ENCODE measurements at places on chromosomes 7 and 10.

- DNase-seq: no peak
Measured at GRCh38 chr7:39681887-39682441, 58.6 kb downstream of the RALA start.

- DNase-seq: no peak
Measured at GRCh38 chr7:93981480-93981874, 22.7 kb downstream of the BET1 start.

- DNase-seq: no peak
Measured at GRCh38 chr10:60613434-60613833, 164.8 kb upstream of the CDK1 start.

- DNase-seq: no peak
Measured at GRCh38 chr7:45148653-45148973, 9.0 kb upstream of the RAMP3 start.

GRCh38 chr10:43249151-43249961 is 17.5 kb downstream of the RASGEF1A start:
- DNase-seq: peak; percentile 37

- DNase-seq: no peak
Measured at GRCh38 chr7:74242122-74242443, 12.1 kb downstream of the RFC2 start.

DNA sequence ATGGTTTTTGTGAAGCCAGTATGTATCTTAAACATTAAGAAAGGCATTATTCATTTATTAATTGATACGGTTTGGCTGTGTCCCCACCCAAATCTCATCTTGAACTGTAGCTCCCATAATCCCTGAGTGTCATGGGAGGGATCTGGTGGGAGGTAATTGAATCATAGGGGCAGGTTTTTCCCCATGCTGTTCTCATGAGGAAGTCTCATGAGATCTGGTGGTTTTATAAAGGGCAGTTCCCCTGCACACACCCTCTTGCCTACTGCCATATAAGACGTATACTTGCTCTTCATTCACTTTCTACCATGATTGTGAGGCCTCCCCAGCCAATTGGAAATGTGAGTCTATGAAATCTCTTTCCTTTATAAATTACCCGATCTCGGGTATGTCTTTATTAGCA is 28.1 kb downstream of the OTUD1 start:
- DNase-seq: no peak

DNA sequence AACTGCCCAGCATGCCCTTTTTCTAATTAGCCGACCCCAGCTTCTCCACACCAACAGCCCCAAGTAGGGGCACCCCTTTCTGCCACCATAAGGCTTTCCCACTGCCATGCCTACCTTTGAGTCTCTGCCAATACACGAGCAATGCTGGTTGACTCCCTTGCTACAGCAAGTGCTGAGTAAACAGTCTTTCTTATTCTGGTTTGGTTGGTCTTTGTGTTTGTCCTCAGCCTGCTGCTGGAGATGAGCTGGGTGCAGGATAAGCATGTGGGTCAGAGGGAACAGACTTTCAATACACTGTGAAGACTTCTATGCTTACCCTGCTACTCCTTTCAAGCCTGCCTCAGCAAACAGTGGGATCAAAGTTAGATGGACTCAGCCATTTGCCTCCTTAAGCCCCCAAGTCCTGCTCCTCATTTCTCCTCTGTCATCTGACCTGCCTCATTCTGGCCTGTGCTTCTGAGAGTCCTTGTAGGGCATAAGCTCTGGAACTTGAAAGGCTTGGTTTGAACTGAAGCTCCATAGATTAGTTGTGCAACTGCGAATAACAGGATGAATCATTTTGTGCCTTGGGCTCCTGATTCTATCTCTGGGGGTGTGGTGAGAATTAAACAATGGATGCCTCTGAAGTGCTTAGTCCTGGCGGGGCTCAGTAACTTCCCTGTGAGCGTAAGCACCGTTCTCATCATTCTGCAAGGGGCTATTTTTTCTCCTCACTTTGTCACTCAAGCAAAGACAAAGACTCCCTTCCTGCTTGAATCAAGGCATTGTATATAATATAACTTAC is 533.8 kb upstream of the DPP6 start:
- DNase-seq: no peak

DNA sequence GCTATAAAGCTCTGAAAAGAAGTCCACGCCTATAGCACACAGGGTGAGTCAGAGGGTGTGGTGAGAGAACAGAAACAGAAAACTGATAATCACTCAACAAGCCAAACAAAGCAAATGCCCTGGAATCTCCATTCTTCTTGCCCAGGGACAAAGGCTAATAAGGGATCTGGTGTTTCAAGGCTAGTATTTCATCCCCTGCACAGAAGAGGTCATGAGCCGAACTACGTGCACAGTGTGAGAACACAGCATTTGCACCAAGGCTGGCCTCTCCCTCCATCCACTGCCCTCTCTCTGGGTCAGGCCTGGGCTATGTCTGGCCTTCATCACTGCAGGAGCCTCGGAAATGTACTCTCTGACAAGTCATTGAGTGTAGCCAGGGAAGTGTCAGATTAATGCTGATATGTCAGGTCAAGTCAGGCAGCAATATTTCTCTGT is 42.7 kb downstream of the PRR15 start:
- DNase-seq: no peak

DNA sequence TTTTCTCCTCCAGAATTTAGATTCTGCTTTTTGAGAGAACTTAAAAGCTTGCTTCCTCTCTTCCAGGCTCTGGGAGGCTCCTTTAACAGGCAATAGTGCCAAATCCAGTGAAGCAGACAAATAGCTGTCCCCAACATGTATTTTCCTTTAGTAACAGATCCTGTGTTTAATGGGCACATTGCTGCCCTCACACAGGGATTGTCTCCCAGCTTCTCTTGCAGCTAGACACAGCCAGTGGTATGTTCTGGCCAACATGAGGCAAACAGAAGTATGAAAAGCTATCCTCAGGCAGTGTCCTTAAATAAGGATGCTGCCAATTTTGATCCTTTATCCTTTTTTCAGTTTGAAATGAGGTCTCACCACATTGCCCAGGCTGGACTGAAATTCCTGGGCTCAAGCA is 38.2 kb downstream of the MALSU1 start:
- no peak for DNase-seq

DNA sequence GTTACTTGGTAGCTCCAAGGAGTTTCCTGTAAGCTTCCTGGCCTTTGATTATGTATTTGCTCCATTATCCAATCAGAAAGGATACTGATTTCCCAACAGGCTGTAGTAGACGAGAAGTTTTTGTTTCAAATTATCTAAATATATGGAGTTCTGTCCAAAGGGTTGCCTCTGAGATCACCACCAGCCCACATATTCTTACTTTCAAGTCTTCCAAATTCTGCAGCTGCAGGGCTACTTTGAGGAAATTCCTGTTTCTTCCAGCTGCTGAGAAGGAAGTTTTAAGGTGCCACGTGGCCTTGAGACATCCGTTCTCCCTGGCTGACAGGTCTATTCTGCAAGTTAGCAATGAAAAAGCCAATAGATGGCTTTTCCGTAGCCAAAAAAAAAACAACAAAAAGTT is 286.0 kb downstream of the TWIST1 start:
- no peak for DNase-seq

GRCh38 chr7:83794829-83795228 is 145.9 kb upstream of the SEMA3E start:
- no peak for DNase-seq

- DNase-seq: no peak
Measured at GRCh38 chr7:44445986-44446671, 44.3 kb downstream of the NUDCD3 start.

DNA sequence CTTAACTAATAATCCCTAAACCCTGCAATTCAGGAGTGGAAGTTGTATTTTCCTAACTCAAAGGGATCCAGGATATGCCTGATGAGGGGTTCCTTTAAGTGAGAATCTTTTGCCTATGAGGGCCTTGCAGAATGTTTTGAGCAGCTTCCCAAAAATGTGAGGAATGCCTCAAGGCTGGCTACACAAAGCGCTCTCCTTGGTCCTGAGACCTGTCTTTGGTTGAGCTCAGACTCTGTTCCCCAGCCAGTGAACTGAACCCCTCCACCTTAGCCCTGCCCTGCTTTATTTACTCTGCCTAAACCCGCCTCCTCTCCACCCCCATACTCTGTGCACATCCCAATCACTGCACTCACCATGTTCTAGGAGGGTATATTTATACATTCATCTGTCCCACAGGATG is 108.6 kb downstream of the NRCAM start:
- DNase-seq: no peak

DNA sequence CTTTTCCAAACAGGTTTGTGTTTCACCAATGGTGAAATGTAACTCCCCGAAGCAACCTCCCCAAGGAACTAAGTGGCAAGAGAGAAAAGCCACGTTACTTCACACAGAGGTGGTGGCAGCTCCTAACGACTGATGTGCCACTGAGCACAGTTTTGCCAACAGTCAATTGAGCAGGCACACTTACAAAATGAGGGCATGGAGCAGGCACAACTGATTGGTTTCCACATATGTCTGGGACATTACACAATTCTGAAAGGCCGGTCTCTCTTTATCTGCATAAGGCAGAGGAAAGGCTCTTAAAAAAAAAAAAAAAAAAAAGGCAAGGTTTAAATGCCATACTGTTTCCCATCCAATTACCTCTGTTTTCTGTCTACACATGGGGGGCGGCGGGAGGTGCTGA is 86.7 kb downstream of the GFRA1 start:
- DNase-seq: no peak

GRCh38 chr7:158734861-158735260 is 30.3 kb upstream of the NCAPG2 start:
- no peak for DNase-seq

DNA sequence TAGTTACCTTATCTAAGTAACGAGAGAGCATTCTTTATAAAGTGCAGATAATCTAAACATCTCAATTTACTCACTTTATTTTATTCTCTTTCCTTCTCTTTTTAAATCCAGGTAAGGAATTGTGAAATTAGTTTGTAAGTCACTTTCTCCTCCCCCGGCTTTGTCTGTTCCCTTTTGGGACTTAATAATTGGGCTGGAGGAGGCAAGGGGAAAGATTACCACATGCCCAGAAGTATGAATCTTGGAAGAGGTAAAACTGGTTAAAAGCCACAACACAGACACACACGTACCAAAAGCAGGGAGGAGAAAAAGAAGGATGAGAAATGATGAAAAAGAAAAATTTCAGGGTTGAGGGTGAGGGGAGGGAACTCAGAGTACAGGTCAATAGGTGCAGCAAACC is 63.3 kb upstream of the LRRC17 start:
- no peak for DNase-seq

GRCh38 chr7:6071406-6071805 is 40.2 kb downstream of the ANKRD61 start:
- DNase-seq: no peak

- no peak for DNase-seq
Measured at GRCh38 chr7:16498122-16498521, 28.5 kb upstream of the LRRC72 start.

DNA sequence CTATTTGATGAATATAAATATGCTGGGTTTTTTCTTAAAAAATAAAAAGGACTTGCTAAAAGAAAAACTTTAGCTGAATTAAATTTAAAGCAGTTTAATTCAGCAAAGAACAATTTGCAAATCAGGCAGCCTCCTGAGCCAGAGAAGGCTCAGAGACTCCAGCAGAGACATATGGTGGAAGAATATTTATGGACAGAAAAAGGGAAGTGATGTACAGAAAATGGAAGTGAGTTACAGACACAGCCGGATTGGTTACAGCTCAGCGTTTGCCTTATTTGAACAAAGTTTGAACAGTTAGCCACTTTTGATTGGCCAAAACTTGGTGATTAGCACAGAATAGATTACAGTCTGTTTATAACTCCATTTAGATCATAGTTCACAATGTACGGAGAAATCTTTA is 110.3 kb downstream of the GAD2 start:
- DNase-seq: no peak

GRCh38 chr10:28177944-28178637 is 124.8 kb downstream of the MPP7 start:
- no peak for DNase-seq

Measured in ureter (tissue), 1 donor.